ENCODE measurements at places on chromosomes 2 and 18.

GRCh38 chr2:120108049-120108448 lies 95.2 kb downstream of the EPB41L5 start:
- DNase-seq = no peak

DNA sequence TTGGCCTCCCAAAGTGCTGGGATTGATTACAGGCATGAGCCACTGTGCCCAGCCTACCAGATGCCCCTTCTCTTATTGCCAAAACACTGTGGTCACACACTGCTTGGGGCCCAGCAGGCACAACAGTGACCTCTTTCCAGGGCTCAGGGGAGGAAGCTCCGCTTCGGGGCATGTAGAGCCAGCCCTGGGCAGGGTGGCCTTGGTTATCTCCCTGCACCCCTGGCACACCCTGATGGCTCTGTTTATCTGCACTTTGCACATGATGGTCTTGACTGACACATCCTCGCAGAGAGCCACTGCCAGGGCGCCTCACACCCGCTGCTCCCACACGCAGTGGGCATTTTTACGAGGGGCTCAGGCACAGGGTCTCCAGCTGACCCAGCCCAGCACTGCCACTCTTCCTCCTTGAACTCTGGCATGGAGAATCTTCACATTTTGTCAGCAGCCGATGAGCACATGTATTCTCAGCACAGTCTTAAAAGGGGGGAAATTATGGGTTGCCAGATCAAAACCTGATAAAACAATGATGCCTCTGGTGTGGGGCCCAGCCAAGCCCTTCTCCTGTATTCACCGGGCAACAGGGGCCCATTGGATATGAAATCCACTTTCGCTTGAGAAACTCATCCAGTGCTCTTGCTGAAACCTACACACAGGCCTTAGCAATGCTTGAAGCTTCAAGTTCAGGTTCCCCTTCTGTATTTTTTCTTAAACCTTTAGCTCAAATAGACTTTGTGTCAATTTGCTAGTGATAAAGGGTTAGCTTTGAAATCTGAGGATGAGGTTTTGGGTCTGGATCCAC lies 5.9 kb downstream of the GYPC start:
- DNase-seq = no peak

GRCh38 chr2:99808361-99809200 lies 318.8 kb upstream of the REV1 start:
- DNase-seq = no peak

DNA sequence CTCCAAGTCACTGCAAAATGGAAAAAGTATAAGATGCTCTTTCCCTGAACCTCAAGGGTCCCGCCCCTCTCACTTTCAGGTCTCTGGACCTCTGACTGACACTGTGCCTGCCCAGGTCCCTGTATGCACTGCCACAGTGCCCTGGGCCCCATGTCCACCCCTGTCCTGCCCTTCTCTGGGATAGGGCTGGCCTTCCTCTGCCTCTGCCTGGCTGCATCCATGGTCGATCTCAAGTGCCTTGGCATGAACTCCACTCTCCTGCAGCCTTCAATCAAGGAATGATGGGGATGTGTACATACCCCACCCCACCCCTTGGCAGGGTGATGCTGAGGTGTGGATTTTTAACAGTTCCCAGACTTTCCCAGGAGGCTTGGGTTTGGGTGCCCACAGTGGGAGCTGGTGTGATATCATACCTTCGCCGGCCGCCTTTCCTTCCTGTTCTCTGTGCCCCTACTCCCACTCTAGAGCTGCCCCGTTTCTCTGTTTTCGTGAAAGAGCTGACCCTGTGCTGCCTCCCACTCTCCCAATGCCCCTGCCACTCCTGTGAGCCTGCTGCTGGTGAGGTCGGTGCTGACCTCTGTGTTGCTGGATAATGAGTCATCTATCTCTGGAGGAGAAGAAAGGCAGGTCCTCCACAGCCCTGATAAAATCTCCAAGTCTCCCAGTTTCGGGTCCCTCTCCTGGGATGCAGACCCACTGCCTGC lies 18.9 kb downstream of the PTPN18 start:
- no peak for DNase-seq

GRCh38 chr2:170247333-170247732 lies 69.4 kb downstream of the MYO3B start:
- DNase-seq = no peak

DNA sequence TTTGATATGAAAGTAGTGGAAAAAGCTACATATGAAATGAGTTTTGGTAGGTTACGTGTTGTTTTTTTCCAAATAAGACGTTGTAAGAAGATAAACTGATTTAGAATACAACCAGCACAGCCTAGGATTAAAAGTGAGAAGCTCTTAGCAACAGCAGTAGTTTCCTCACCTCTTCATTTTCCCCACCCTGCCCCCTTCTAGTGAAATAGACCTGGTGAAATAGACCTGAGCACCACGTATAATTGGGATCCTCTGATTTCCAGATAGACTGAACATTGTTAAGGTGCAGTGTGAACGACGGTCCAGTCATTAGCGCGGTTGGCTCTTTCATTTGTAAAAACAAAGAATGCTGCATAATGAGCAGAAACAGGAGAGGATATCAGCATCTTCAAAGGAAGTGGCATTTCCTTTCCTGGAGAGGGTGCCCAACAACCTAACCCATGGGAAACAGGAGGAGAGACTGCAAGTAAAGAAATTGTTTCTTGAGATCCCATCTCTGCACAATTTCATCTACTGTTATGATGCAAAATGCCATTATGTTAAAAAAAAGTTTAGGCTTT lies 114.3 kb downstream of the FIGN start:
- DNase-seq = no peak

- DNase-seq = no peak
Measured at GRCh38 chr2:241030333-241030680, 31.9 kb downstream of the SNED1 start.

GRCh38 chr2:223095207-223095606 lies 43.2 kb downstream of the KCNE4 start:
- no peak for DNase-seq

- no peak for DNase-seq
Measured at GRCh38 chr2:183490914-183491313, 366.7 kb downstream of the NUP35 start.

GRCh38 chr2:69020496-69021426 lies 7.8 kb downstream of the ANTXR1 start:
- DNase-seq = no peak

DNA sequence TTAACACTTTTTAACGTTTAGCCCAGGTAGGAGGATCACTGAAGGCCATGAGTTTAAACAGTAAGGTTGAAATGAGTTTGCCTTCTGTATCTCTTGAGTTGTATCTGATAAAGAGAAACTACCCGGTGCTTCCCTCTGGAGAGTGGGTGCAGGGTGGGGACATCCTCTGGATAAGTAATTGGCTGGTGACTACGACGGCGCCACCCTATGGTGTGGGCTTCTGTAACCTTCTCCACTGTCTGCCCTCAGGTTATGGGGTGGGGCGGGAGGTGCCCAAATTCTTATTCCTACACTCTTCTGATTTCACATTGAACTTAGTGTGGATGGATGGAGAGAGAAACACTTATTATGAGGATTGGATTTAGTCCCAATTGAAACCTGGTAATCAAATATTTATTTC lies 68.8 kb downstream of the LDLRAD4 start:
- DNase-seq = no peak

DNA sequence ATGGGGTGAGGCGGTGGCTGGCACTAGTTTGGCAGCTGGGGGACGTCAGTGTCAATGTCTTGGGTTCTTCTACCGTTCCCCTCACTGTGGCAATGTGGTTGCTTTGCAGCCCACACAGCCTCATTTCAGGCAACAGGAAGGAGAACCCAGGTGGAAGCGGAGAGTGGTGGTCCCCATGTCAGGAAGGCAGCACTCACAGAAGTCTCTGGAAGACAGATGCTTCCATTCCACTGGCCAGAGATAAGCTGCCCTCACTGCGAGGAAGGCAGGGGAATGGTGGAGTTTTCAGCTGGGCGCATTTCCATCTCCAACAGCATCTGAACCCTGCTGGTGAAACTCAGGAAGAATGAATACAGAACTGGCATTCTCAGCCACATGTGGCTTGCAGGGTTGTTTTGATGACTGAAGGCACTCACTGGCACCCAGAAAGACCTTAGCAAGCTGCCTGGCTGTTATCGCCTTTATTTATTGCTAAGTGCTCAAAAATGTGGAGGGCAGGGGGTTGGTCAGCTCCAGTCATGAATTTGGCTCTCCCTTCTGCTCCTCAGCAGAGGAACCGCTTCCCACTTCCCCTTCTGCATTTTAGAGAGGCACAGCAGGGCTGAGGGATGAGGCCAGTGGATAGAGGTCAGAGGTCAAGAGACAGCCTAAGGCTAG lies 19.4 kb downstream of the KCNIP3 start:
- DNase-seq = no peak

- DNase-seq = no peak
Measured at GRCh38 chr2:229713371-229714079, 830 bp downstream of the DNER start.

DNA sequence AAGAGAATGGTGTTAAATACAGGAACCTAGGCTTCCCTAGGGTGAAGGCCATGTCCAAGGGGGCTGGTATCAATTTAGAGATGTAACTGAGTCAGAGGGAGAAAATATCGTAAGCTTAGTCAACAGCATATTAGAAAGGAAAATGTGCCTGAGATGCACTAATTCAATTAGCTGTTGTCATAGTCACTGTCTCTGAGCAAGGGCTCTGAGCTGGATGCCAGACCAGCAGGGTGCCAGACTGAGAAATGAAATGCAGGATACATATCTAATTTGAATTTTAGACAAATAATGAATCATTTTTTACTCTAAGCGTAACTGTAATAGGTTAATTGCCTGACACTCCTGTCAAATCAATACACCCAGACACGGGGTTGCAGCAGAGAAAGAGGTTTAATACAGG lies 11.4 kb upstream of the SLC35F6 start:
- no peak for DNase-seq

DNA sequence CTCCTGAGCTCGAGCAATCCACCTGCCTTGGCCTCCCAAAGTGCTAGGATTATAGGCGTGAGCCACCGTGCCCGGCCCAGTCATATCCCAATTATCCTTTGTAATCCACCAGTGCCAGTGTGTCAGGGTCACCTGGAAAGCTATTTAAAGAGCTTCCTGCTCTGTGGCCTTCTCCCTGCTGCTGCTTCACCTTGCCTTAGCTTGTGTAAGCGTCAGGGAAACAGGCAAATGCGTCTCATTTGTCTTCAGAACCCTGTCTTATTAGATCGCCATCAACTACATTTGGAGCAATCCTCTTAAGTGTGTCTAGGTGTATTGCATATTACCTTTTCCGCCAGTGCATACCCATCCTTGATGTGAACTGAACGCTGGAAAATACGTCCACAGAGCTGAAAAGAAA lies 10.2 kb downstream of the KIF5C start:
- no peak for DNase-seq

DNA sequence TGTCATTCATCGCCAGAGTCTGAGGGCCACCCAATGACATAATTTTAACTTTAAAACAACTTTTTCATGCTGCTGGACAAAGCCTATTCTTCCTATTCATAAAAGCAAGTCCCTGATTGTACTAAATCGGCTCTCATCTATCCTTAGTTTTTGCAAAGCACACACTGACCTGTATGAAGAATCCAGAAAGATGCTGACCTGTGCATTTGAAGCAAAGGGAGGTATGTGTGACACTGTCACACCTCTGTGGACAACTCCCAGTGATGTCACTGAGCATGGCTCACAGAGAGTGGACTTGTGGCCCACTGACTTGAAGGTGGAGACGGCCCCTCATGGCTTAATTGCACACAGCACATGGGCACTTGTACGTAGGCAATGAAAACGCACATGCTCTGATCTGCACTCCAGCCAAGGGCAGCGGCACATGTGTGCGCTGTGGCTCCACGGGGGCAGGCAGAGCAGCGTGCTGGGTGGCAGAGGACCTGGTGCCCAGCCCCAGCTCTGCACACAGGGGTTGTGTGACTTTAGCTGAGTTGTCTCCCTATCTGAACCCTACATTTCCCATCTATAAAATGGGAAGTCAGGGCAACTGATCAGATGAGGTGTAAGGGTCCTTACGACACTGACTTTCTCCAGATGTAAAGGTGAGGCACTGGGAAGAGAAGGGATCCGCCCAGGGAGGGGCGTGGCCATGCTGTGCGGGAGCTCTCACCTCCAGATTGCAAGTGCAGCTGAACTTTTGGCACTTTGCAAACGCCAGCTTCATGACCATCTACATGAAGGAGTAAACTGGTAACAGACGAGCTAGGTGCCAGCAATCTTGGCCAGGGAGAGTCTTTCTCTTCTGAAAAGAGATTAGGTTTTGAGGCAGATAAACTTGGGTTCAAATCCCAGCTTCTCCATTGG lies 14.3 kb upstream of the ODC1 start:
- no peak for DNase-seq

GRCh38 chr18:32459361-32460101 lies 11.2 kb downstream of the GAREM1 start:
- DNase-seq = no peak

DNA sequence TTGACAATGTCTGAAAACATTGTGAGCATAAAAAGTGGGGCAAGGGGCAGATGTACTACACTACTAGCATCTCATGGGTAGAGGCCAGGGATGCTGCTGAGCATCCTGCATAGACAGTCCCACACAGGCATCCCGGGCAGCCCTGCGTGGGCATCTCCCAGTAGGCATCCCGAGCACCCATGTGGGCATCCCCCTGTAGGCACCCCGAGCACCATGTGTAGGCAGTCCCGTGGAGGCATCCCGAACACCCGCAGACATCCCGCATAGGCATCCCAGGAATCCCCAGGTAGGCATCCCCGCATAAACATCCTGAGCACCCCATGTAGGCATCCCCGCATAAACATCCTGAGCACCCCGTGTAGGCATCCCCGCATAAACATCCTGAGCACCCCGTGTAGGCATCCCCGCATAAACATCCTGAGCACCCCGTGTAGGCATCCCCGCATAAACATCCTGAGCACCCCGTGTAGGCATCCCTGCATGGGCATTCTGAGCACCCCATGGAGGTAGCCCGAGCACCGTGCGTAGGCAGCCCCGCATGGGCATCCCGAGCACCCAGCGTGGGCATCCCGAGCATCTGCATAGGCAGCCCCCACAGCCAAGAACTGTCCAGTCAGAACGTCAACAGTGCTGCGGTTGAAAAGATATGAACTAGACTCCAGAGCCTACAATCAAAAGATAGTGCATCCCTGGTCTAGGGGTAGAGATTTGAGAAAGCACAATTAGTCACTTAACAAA lies 273.5 kb downstream of the NBAS start:
- no peak for DNase-seq

- no peak for DNase-seq
Measured at GRCh38 chr2:71711133-71711855, 257.9 kb downstream of the DYSF start.

- no peak for DNase-seq
Measured at GRCh38 chr2:111054791-111055691, 65.7 kb upstream of the BCL2L11 start.

- DNase-seq = no peak
Measured at GRCh38 chr18:7878265-7879211, 311.4 kb downstream of the PTPRM start.

GRCh38 chr2:26573241-26573925 lies 67.8 kb downstream of the CIB4 start:
- no peak for DNase-seq

DNA sequence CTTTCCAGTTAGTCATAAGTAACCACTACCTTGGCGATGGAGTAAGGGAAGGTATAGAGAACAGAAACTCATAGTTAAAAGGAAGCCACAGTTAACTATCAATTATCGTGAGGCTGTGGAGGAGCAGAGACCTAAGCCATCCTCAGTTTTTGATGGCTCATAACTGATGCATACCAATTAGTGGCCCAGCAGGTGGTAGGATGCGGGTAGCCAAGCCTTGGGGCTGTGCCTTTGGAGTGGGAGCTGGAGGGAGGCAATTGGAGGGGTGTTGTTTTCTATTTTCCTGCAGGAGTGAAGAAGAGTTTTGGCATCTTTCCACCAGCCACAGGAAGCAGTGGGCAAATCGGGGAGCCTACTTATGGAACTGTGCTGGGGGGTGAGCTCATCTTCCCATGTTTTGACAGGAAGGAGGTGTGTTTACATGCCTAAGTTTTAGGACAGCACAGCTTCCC lies 194.8 kb downstream of the TPGS2 start:
- no peak for DNase-seq
